Frontal cortex (tissue), 4 donors: ENCODE measurements at places on chromosomes 4 and X. TPM values are rescaled to one million over a fixed set of nuclear protein-coding genes. Genes with fewer than 3 reads are reported as not detected.

- no peak for DNase-seq
These were observed 167.6 kb upstream of the ANK2 start for GRCh38 chr4:112881842-112882241.

DNA sequence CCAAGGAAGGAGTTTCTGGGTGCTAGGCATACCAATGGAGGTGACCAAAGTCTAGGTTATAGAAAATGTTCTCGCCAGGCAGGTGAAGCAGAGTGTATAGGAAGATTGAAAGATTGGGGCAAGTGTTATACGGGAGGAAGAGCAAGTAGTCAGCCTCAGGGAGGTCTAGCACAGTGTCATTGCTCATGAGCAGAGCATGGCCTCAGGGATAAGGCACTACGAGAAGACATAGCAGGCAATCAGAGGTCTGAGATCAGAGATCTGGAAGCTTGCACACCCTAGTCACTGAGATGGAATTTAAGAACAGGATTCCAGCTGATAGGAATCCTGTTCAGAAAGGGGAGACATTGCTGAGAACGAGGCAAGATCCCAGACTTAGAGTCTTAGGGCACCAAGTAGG lies 350.0 kb upstream of the CASK start:
- no peak for DNase-seq

DNA sequence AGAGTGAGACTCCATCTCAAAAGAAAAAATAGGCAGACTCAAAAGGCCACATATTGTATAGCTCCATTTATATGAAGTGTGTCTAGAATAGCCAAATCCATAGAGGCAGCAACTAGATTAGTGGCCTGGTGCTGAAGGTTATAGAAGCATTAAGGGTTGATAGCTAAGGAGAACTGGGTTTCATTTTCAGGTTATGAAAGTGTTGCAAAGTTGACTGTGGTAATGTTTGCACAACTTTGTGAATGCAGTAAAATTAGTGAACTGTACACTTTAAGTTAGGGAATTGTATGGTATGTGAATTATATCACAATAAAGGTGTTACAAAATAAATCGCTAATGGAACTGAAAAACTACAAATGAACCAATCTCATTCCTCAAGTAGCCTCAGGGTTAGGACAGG lies 28.3 kb downstream of the TXLNG start:
- no peak for DNase-seq

- DNase-seq = no peak
These were observed 35.4 kb downstream of the SNX25 start for GRCh38 chr4:185244763-185245162.

DNA sequence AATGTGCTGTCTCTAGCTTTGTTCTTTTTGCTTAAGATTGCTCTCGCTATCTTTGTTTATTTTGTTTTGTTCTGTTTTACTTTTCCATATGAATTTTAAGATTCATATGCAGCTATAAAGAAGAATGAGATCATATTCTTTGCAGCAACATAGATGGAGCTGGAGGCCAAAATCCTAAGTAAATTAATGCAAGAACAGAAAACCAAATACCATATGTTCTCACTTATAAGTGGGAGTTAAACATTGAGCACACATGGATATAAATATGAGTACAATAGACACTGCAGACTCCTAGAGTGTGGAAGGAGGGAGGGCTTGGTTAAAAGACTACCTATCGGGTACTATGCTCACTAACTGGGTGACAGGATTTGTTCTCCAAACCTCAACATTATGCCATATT lies 237.8 kb downstream of the TRAM1L1 start:
- DNase-seq = no peak

DNA sequence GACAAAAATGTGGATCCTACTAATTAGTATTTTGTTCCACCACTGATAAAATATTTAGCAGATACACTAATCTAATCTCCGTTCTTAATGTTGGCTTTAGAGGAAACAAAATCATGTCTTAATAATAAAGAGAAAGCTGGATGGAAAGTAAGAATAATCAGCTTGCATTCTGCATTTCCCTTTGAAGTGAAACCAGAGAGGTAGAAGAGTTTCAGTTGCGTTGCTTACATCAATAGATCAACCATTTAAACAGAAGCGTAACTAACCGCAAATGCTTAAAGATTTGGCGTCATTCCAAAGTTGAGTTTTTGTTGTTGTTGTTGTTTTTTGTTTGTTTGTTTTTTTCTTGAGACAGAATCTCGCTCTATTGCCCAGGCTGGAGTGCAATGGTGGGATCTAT lies 168.9 kb downstream of the TRIML1 start:
- no peak for DNase-seq

GRCh38 chr4:65344278-65344825 lies 325.9 kb downstream of the EPHA5 start:
- no peak for DNase-seq

DNA sequence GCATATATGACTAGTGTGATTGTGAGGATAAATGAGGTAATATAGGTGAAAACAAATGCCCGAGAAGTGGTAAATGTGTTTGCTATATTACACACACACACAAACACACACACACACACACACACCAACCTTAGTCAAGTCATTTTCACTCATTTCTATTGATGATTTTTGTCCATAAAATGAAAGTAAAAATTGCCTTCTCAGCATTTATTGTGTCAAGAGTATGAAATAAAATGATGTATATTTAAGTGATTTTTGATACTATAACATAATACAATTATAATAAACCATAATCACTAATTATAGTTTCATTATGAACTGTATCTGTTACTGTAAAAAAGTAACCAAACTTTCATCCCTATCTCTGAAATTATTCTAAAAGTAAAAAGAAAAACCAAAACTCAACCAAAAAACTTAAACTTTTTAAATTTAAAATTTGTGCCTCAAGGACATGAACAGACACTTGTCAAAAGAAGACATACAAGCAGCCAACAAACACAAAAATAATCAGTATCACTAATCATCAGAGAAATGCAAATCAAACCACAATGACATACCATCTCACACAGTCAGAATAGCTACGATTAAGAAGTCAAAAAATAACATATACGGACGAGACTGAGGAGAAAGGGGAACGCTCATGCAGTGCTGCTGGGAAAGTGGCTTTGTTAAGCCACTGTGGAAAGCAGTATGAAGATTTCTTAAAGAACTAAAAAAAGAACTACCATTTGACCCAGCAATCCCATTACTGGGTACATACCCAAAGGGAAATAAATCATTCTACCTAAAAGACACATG lies 601.0 kb downstream of the TMA16 start:
- no peak for DNase-seq

GRCh38 chr4:3421470-3421869 lies 20.3 kb upstream of the HGFAC start:
- no peak for DNase-seq

DNA sequence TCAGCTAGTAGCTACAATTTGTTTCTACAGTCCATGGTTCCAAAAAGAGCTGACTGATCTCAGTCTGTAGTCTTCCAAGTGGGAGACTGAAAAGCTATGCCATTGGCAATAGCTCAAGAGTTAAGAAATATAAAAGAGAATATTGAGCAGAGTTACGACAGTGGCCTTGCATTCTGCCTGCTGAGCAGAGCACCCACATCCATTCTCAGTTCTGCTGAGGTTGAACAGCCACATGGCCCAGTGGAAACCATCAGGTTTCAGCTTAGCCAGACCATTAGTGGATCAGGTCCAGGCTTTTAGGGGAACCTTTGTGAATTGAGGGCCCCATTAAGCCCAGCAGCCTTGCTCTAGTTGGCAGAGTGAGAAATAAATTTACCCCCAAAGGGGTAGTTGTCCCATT lies 28.1 kb downstream of the ZNF81 start:
- no peak for DNase-seq

GRCh38 chrX:38940547-38940946 lies 139.3 kb downstream of the MID1IP1 start:
- DNase-seq = no peak

- no peak for DNase-seq
These were observed 146.3 kb downstream of the LDB2 start for GRCh38 chr4:16752150-16752549.

GRCh38 chr4:14441561-14441960 lies 560.7 kb upstream of the CPEB2 start:
- no peak for DNase-seq

DNA sequence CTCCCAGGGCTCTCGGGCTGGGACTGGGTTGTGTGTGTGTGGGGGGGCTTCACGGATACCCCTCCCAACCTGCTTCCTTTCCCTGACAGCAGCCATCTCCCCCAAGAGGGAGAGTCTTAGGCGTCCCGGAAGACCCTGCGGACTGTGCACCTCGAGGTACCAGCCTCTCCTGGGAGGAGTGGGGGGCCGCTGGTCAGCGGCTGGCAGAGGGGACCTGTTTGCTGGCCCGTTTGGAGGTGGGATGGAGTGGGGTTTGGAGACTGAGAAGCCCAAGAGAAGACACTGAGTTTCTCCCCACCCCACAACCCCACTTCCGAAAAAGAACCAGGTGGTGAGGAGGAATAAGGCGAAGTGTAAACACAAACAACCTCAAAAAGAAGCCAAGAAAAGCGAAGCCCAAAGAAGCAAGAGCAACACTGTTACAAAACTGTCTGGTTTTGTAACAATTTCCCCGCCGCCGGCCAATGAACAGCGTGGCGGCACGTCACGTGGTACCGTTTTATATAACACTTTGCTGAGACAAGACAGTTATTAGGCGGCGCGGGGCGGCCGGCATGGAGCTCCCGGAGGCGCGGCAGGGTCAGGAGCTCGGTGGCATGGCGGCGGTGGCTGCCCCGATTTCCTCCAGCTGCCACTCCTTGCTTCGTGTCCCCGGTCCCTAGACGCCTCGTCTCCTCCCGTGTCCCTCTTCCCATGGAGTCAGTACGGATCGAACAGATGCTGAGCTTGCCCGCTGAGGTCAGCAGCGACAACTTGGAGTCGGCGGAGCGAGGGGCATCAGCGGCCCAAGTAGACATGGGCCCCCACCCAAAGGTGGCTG lies at the start of gene LONRF3:
TSS of gene LONRF3 (plus strand) at position 531 of the 820 bp plus-strand sequence. CDS start at position 694, 163 bp downstream.
- DNase-seq = peak; percentile 68

- no peak for DNase-seq
These were observed 255.9 kb downstream of the SPRY1 start for GRCh38 chr4:123652476-123652875.

The UGT2B11 gene
- not detected for total RNA-seq

The WDR1 gene
- 83.2 TPM for total RNA-seq

The TKTL2 gene
- 0.82 TPM for total RNA-seq

The DCAF8L2 gene
- total RNA-seq = not detected

The GAGE12H gene
- not detected for total RNA-seq

The NIPAL1 gene
- total RNA-seq = 2.4 TPM

The L1CAM gene
- 101 TPM for total RNA-seq

The MAGEA12 gene
- total RNA-seq = not detected
